MG63 (cell line): ENCODE measurements at places on chromosomes 7 and 10. TPM values are rescaled to one million over a fixed set of nuclear protein-coding genes. Genes with fewer than 3 reads are reported as not detected.

GRCh38 chr10:44411251-44411650 is 26.4 kb upstream of the CXCL12 start:
- DNase-seq: no peak

DNA sequence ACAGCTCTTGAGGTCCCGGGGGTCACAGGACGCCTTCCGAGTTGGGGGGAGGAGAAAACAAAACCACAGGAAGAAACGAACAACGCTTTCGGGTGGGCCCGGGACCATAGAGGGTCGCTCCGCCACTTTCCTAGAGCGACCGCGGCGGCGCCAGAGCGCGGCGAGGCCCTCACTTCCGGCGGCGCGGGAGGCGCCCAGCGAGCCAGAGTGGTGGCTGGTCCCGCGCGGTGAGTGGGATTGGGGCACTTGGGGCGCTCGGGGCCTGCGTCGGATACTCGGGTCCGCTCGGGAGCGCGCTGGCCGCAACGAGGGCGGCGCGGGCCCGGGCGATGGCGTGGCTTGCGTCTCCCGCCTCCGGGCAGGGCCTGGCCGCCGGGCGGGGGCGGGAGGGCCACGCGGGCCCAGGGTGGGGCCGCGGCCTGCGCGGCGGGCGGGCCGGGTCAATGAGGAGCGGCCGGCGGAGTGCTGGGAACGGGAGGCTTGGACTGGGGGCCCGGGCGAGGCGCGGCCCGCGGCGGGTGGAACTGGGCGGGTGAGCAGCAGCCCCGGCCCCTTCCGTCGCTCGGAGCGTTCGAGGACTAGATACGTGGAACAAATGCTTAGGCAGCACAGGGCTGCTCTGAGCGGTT is at the start of gene ZNF22:
ZNF22 (plus strand) TSS at position 172 of the 629 bp plus-strand sequence. CDS start 2,446 bp downstream, outside the sequence.
- DNase-seq: peak; percentile 74

- no peak for DNase-seq
Measured at GRCh38 chr7:25789701-25790640, 362.0 kb upstream of the NFE2L3 start.

- no peak for DNase-seq
Measured at GRCh38 chr10:63583909-63584724, 62.9 kb downstream of the REEP3 start.

DNA sequence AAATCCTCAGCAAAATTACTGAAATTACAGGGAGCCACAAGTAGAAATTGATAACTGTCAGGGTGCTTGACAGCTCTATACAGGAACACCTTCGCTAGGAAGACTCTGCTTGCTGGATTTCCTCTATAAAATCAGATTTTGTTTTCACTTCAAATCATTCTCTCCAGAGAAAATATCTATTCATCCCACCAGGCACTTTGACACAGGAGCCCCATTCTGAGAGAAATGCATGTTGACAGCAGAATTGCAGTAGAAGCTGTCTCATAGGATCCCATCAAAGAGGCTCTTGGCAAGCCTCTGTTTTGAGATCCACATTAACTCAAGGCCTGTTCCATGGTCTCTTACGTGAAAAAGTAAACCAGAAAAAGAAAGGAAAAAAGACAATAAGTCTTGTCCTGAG is 116.8 kb downstream of the PDE1C start:
- no peak for DNase-seq

DNA sequence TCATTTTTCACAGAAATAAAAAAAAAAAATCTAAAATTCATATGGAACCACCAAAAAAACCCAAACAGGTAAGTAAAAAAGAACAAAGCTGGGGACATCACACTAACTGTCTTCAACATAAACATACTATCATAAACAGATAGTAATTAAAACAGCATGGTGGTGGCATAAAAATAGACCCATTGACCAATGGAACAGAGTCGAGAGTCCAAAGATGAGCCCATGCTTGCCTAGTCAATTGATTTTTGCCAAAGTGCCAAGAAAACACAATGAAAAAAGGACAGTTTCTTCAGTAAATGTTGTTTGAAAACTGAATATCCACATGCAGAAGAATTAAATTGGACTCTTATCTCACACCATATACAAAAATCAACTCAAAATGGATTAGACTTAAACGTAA is 513.2 kb upstream of the PHF14 start:
- DNase-seq: no peak

DNA sequence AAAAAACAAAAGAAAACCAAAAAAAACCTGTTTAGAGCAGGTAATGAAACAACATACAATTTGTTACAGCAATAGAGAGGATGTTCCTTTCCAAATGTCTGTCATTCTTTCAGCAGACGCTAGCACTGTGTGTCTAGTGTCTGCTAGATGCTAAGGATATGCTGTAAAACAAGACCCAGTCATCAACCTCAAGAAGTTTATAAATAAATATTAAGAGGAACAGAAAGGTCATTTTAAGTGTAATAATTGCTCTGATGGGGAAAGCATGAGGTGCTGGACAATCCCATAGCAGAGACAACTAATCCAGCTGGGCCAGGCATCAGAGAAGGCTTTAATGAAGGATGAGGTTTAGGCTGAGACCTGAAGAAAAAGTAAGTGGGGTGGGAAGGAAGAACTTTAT is 23.3 kb upstream of the ASCC1 start:
- DNase-seq: no peak

DNA sequence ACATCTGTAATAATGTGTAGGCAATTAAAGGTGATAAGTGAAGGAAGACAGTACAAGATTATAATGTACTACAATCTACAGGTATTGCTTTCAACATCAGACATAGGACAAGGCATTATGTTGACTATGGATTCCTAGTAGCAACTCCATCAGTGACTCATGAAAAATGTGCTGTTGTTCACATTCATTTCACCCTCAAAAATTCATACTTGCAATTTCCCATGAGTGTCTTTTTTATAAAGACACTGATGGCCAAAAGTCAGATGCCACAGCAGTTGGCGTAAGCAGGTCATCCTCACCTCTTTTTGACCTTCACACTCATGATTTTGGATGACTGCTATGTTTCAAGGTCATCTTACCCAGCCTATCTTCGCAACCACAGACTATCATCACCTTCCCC is 100.0 kb upstream of the AMPH start:
- DNase-seq: no peak

- DNase-seq: peak; percentile 68
Measured at GRCh38 chr7:47591655-47592572, 10.0 kb upstream of the TNS3 start.

GRCh38 chr10:122468926-122469781 is 7.8 kb downstream of the HTRA1 start:
- DNase-seq: peak; percentile 78

DNA sequence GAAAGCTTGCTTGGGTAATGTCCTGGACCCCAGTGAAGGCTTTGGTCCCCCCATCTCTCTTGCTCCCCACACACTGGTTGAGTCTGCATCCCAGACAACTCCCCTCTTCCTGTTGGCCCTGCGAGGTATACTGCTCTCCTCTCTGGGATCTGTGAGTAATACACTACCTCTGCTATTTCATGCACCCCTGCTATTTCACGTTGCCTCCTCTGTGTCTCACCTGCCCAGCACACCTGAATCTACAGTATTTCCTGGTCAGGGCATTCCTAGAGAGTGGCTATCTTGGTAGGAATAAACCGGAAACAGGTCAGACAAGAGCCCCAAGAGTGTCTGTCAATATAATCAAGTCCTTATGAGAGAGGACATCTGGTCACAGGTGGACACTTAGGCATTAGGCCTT is 114.3 kb upstream of the ODAD2 start:
- no peak for DNase-seq

- DNase-seq: no peak
Measured at GRCh38 chr10:33547976-33548375, 213.5 kb upstream of the NRP1 start.

GRCh38 chr7:41199136-41199535 is 503.8 kb downstream of the INHBA start:
- no peak for DNase-seq

GRCh38 chr7:73908123-73908611 is 47.2 kb downstream of the TMEM270 start:
- DNase-seq: no peak

DNA sequence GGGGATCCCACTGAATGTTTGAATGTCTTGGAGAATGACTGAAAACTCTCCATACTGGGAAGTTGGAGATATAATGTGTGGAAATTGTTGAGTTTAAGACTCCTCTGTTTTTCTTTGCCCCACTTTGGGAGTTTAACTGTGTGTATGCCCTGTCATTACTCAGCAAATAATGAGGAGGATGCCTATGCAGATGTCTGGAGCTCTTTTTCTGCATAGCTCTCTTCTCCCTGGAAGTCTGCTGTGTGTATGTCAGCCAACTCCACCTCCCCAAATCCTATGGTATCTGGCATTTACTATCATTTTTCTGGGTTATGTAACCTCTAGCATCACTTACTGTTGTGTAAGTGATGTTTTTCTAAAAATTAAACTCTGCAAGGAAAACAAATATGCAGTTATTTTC is 122.2 kb downstream of the ANKRD7 start:
- DNase-seq: no peak

GRCh38 chr7:44867073-44867995 is 18.0 kb downstream of the PURB start:
- DNase-seq: peak; percentile 82

The PITX3 gene
- not detected in 2 replicates for total RNA-seq

The VPS37D gene
- 1.4 and 2.6 TPM in 2 replicates for total RNA-seq

The LIPF gene
- total RNA-seq: not detected in 2 replicates

The DRGX gene
- total RNA-seq: 0.07 and 0.10 TPM in 2 replicates

The ADGRA1 gene
- not detected in 2 replicates for total RNA-seq

The PLCE1 gene
- total RNA-seq: 1.5 and 3.9 TPM in 2 replicates

The GJC3 gene
- not detected in 2 replicates for total RNA-seq

The VWC2 gene
- total RNA-seq: not detected in 2 replicates

The IL6 gene
- 5.2 and 13.7 TPM in 2 replicates for total RNA-seq

The C7orf57 gene
- total RNA-seq: 0.23 TPM in 1 of 2 replicates, not detected in the other

The CTAGE8 gene
- 0.57 TPM in 1 of 2 replicates, not detected in the other for total RNA-seq

The GFRA1 gene
- 27.6 and 47.6 TPM in 2 replicates for total RNA-seq

The TFR2 gene
- 0.33 TPM in 1 of 2 replicates, not detected in the other for total RNA-seq

The NAT16 gene
- total RNA-seq: not detected in 2 replicates
